ENCODE measurements at places on chromosomes 5 and 9.

- no peak for DNase-seq
These were observed 39.9 kb downstream of the MOCS2 start for GRCh38 chr5:53069626-53070025.

DNA sequence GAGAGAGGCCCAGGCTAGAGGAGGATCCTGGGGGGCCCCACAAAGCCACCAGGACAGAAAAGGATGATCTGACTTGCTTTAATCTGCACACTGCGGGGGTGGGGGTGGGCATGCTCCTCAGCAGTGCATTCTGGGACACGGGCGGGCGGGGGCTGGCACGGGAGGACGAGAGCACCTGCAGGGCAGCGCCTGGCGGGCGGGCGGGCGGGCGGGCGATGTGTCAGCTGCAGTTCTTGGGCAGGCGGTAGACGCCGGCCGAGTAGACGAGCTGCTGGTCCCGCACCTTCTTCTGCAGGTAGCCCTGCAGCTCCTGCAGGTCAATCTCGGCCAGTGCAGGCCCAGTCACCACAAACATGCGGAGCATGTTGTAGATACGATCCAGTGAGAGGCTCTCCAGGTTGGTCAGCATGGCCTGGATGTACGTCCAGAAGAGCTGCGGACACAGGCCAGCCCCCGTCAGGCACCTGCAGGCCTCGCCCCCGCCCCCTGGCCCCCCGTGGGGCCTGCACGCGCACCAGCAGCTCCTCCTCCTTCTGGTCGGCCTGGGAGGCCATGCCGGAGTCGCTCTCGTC is 3.0 kb upstream of the TMEM210 start:
- DNase-seq, result no peak

DNA sequence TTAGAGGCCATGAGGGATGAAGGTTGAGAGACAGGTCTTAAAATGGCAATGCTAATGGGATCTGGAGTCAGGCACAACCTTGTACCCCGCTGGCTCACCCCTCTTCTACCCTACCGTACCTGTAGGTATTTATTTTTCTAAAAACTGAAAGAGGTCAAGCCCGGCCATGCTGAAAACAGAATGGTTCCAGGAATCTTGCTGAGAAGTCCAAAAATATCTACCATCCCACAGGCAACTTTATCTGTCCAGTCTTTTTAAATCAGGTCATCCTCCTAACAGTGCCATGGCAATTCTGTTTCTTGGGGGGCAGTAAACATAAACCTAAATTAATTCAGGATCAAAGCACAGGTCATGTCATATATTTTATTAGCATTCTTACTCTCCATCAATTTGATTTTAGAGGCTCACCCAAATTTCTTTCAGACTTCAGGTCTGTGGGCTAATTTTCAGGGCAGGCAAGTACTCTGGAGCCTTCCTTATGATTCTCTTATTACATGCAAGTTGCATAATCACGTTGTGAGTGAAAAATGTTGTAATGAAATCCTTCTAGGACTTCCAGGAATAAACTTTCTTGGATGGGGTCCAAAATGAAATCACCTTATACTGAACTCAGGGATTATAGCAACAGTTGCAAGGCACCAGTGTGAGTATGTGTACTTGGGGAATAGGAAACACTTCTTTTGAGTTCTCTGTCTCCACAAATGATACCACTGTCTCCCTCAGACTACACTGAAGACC is 102.7 kb upstream of the NREP start:
- no peak for DNase-seq

GRCh38 chr9:97593960-97594359 is 39.2 kb downstream of the TSTD2 start:
- no peak for DNase-seq

- peak; percentile 52 for DNase-seq
These were observed 5.7 kb upstream of the ADRB2 start for GRCh38 chr5:148820461-148821395.

DNA sequence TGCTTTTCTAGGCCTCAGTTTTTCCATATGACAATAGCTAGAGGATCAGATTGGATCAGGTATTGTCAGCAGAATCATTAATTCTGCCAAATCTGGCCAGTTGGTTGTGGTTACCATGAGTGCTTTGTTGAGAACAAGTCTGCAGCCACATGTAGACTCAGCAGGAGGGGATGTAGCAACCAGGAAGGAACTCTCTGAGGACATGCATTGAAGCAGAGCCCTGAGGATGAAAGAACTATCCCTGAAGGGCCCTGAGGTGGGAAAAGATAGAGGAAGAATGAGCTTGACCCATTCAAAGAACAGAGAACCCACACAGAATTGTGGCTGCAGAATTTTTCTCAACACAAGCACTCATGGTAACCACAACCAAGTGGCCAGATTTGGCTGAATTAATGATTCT is 60.1 kb upstream of the AFAP1L1 start:
- no peak for DNase-seq
